Dermis blood vessel endothelial cell (primary cell): ENCODE measurements at places on chromosomes 16 and 17. TPM values are rescaled to one million over a fixed set of nuclear protein-coding genes. Genes with fewer than 3 reads are reported as not detected.

DNA sequence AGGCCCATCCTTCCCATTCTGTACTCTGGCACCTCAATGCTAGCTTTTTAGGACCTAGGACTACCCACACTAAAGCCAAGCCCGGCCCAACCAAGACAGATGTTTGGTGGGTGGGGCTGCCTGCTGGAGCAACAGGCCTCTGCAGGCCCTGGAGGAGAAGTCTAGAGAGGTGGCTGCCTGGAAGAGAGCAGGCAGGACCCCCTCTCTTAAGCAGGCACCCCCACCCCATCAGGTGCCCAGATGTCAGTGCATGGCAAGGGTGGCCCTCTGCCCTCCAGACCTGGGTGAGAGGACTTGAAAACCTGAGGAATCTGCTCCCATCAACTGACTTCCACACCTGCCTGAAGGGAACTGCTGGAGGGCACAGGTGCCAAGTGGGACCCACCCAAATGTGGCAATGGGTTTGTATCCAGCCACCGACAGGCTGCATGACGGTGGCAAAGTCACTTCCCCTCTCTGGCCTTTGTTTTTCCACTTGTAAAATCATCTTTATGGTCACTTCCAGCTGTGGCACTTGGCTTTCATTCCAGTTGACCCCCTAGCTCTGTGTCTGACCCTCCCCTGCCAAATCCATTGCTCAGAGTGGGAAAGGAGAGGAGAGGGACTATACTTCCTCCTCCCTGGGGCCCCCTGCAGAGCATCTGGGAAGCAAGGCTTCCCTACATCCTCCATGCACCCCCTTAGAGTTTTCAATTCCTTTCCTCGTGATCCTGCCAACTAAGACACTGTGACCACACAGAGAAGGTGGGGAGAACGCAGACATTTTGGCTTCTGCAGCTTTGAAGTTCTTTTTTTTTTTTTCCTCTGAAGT, 1.7 kb upstream of the STAT5A start:
- no peak for DNase-seq

DNA sequence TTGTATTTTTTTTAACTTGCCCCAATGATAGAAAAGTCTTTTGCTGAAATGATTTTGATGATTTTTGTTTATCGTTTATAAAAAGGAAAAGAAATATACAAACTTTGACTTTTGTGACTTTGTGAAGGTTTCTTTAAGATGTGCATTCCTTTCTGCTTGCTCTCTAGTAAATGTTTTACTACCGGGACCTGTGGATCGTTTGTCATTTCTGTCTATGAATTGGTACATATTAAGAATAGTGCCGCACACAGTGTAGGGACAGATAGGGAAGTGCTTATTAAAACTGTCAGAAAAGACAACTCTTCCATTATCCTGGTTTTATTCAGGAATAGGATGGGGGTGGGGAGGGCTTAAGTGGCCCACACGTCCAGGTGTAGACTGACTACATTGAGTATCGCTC, 8.1 kb upstream of the PSMC5 start:
- no peak for DNase-seq

- no peak for DNase-seq
Observed at GRCh38 chr16:55100100-55100499, 169.4 kb downstream of the IRX5 start.

Gene PYCARD
- total RNA-seq = 74.5 and 101 TPM in 2 replicates

- peak; percentile 68 for DNase-seq
Observed at GRCh38 chr16:82626791-82627261, at the start of gene CDH13. CDH13 (plus strand) TSS chr16:82626969.

GRCh38 chr17:79485991-79486390, 124.9 kb downstream of the RBFOX3 start:
- DNase-seq = no peak
